Myocyte (in vitro differentiated cells): ENCODE measurements at places on chromosomes 6 and 20.

DNA sequence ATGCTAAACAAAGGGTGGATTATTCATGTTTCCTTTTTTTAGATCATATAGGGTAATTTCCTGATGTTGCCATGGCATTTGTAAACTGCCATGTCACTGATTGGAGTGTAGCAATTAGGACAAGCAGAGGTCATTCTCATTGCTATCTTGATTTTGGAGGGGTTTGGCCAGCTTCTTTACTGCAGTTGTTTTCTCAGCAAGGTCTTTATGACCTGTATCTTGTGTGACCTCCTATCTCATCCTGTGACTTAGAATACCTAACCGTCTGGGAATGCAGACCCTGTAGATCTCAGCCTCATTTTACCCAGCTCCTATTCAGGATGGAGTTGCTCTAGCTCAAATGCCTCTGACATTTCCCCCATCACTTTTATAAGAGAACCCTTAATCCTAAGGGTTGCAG, 53.6 kb downstream of the CDS2 start:
- no peak for DNase-seq

DNA sequence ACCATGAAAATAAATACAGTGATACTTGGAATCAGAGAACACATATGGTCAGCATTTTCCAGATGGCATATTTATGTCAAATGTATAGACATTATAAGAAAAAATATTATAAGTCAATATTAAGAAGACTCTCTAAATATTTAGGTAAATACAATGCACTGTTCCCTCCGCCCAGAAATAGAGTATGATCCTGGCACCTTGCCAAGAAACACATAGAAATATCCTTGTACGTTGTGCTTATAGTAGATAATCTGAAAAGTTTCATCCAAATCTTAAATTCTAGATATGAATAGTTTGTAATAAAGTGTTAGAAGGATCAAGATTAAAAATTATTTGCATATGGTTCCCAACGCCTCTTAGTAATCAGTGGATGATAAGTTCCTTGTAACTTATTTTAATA, 645.8 kb upstream of the GJE1 start:
- DNase-seq, result no peak

DNA sequence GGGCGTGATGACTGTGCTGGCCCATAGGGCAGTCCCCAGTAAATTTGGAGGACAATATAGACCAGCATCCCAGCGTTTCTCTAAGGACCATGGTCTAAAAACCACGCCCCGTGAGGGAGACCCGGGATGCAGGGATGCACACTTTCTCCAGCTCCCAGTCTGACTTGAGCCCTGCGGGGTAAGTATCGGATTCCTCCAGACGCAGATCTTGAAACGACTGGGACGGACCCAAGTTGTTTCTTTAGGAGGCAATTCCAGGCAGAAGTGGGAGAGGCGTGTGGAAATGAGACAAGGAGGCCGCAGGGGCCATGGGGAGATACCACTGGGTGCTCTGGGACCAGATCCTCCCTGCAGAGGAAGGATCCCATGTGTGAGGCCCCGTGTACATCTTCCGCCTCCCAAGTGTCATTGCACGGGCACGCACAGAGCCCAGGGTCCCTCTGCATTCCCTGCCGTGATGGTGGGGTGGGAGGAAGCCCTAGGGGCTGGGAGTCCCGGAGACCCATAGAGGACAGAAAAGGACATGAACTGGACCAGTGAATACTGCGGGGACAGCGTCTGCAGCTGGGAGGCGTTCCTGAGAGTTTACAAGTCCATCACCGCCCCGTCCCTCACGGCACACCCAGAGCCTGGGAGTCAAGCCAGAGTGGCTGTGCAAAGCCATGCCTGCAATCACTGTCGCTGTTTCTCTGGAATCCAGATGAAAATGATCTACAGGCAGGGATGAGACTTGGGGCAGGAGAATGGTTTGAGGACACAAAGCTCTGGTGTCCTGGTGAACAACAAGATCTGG, 522.9 kb downstream of the CDH26 start:
- no peak for DNase-seq

- DNase-seq, result no peak
Observed at GRCh38 chr20:33979094-33979493, 14.6 kb upstream of the RALY start.

- DNase-seq, result no peak
Observed at GRCh38 chr6:10521104-10521808, at the start of gene GCNT2. GCNT2 (plus strand) TSS chr6:10521351; CDS start chr6:10528912, 7,561 bp downstream.

GRCh38 chr20:10368702-10369041, 65.3 kb downstream of the MKKS start:
- no peak for DNase-seq

- DNase-seq, result peak; percentile 63
Observed at GRCh38 chr6:46903175-46903574, 18.6 kb downstream of the ADGRF5 start.

DNA sequence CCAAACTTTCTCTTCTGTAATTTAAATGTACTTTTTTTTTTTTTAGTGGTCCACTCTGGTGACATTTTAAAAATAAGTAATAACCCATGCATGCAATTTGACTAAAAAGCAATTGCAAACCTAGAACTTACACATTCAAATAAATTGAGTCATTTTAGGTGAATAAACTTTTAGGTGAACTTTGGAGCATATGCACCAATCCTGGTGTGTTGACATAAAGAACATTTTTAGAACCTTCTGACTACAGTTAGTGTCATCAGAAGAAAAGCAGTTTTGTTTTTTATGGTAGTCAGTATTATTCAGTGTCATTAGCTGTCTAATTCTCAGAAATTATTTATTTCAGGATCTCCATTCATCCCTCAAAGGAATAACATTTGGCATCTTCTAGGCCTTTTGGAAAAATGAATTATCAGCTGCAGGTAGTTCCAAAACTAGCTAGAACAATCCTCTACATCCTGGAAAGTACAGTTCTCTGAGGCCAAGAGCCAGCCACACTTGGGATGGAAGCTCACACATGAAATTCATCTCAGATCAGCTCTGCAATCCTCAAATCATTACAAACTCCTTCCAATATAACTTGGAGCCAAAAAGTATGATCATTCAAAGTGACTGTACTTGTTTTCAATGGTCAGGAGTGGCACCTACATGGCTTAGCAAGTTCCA, 38.5 kb upstream of the SIM1 start:
- DNase-seq, result no peak

- no peak for DNase-seq
Observed at GRCh38 chr20:55936209-55936595, 69.1 kb downstream of the CBLN4 start.

DNA sequence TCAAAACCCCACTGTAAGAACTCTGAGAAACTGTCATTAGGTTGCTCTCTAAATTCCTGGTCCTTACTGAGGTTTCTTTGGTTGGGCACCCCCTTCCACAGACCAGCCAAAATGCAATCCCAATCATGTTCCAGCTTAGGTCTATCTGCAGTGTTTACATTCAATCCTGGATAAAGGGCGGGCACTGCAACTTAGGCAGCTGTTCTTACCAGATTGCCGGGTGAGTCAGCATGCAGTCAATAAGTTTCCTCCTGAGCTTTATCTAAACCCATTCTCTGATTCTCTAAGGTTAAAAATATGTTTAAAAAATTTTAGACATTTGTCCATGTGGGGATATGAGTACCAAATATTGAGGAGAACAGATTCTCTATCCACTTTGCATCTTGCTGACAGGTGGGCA, 197.8 kb downstream of the HAO1 start:
- DNase-seq, result peak; percentile 43

DNA sequence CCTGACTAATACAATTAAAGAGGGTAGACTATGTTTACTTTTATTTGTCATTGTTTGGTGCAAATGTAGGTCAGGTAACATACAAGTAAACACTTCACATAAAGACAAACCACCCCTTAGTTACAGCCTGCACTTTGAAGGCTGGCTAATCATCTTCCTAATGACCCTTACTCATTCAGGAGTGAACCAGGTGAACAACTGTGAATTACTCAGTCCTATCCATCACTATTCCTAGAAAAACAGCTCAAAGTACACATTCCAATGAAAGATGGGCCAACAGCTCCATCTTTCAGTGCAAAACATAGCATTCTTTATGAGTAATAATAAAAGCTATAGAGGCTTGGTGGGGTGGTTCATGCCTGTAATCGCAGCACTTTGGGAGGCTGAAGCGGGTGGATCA, 78.2 kb downstream of the FRK start:
- DNase-seq, result no peak

GRCh38 chr6:33727126-33727525, 15.6 kb upstream of the UQCC2 start:
- DNase-seq, result no peak

- no peak for DNase-seq
Observed at GRCh38 chr20:4552075-4552640, 169.6 kb upstream of the PRND start.

DNA sequence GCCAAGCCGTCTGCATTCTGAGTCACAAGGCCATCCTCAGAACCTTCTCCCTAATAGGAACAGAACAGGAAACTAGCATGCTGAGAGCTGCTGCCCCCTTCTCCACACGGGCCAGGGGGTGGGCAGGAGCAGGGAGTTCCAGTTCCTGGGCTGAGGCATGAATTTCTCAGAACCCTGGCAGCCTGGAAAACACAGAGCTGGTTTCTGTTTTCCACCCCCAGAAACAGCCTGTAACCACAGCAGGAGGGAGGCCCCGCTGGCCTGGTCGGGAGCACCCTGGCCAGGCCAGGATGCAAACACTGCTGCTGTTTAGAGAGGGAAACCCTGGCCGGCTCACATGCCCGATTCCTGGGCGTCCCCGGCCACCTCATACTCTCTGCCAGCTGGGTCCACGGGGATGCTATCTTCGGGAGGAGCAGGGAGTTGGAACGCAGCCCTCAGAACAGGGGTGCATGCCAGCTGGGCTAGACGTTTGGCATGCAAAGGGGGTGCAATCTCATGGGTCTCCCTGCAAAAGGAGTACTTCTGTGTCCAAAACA, 130.1 kb downstream of the NFATC2 start:
- peak; percentile 60 for DNase-seq

DNA sequence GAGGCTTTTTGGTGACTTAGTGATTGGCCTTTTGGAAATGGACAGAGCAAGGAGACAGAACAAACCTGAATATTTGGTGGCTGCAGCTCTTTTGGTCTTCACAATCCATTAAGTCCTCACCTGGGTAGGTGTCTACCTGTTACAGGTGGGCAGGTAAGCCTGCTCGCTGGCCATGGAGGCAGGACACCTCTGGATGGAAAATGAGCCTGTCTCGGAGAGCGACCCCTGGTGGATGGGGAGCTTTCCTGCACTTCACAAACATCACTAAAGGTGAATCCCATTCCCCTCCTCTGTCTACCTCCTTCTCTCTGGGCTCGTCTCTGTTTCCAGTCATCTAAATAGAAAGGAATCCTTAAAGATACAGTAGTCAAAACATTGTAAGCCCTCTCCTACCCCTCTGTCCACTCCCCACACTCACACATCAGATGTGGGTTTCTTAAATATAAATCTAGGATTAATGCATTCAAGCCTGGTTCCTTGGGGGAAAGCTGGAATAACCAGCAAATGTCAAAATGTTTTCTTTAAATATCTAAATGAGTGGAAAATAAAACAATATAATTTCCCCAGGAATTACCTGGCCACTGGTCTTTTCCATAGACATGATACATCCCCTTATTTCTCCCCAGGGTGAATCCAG, 304.9 kb downstream of the CDH26 start:
- peak; percentile 31 for DNase-seq

- no peak for DNase-seq
Observed at GRCh38 chr6:119368921-119369320, 19.4 kb upstream of the MAN1A1 start.

- DNase-seq, result no peak
Observed at GRCh38 chr20:58407201-58407873, 18.3 kb downstream of the VAPB start.

DNA sequence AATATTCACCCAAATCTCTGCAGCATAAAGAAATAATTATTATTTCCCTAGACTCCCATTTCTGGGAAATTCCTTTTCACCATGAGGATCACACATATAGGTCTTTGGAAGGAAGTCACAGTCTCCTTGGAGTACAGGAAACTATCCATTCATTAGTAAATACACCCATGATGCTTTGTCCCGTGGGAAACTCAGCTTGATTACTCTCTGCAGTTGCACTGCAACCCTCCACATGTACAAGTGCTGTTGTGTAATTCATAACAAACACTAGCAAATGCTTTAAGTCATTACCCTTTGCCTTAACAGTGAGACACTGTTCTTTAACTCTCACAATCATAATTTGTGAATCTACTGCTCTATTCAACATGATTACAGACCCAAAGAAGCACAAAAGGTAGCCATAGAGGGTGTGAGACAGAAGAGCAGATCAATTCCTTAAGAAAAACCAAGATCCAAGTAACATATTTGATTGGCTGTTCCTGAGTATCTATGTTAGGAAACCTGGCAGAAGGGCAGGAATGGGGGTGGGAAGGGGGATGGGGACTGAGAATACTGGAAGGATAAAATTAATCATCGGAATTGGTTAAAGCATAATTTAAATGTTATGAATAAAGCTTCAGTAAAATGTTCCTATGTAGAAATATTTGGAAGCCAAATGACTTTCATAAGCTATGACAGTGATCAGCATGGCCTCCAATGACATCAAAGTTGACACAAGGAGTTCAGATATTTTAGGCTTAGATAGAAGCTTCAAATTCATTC, 268.0 kb downstream of the HACE1 start:
- DNase-seq, result no peak

GRCh38 chr6:154962753-154963152, 32.4 kb upstream of the TIAM2 start:
- DNase-seq, result peak; percentile 32

DNA sequence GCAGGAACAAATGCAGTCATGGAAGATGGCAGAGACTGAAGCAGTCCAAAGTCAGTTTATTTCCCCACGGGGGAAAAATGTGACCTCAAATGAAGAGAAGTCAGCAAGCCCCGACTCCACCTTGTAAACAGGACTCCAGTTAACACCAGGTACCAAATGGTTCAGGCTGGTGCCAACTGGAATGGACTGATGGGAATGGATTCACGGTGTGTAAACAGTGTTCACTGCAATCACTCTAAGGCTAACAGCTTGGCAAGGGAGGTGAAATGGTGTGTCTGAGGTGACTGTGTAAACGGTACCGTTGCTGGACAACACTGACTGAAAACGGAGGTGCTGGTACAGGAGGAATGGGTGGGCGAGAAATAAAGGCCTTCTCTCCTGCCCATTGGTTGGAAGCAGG, 12.0 kb downstream of the PLAGL2 start:
- no peak for DNase-seq

GRCh38 chr20:46563860-46564221, 13.4 kb upstream of the OCSTAMP start:
- DNase-seq, result no peak

GRCh38 chr20:3935295-3935955, 46.2 kb downstream of the PANK2 start:
- peak; percentile 70 for DNase-seq

DNA sequence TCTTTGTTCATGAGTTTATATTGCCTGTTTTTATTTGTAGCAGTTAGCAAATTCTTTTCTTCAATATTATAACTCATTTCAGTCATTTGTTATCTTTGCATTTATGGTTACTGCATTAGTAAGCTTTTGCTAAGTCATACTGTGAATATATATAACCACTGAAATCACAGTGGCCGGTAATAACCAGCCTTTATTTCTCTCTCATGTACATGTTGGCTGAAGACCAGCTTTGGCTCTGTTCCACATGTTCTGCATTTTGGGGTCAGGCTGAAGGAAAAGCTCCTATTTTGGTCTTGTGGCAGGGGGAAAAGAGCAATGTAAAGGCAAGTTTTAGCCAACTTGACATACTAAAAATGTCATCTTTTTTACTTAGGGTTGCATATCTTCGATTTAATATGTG, 276.3 kb downstream of the BCKDHB start:
- DNase-seq, result no peak
